ENCODE measurements at places on chromosomes 1 and 21.

DNA sequence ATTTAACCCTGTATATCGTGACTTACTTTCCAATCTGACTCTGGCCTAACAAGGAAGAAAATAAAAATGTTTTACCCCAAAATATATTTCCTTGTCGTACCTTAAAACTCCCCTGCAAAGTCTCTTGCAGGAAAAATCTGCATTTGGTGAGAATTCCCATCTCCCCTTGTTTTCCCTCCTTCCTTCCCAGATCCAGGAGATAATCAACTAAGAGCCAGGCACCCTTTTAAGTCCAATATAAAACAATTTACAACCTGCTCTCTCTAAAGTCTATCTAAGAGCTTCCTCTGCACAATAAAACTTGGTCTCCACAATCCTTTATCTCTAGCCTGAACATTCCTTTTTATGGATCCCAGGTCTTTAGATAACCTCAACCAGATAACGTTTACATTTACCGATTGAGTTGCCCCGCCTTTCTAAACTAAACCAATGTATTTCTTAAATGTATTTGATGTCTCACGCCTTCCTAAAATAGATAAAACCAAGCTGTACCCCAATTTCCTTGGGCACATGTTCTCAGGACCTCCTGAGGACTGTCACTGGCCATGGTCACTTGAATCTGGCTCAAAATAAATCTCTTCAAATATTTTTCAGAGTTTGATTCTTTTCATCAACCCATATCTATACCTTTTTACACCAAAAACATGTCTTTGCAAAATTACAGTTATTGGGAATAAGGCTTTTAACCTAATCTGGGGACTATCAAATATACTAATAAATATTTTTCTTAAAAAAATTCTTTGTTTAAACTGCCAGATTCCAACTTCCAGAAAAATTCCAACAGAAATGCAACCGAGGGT lies 993 bp downstream of the DDX59 start:
- no peak for DNase-seq
- peak overlapping the region; percentile 53 for H3K27ac ChIP-seq
- peaks cover 38% of the 10 kb centered on the region for H3K4me1 ChIP-seq
- peaks cover 33% of the 10 kb centered on the region for H3K36me3 ChIP-seq
- no peaks in the 10 kb centered on the region for H3K27me3 ChIP-seq

- H3K4me1 ChIP-seq = no peaks in the 10 kb centered on the region
- no peaks in the 10 kb centered on the region for H3K27me3 ChIP-seq
- peaks cover 7% of the 10 kb centered on the region for H3K36me3 ChIP-seq
Measured at GRCh38 chr1:59738591-59739015, 76.1 kb upstream of the HOOK1 start.

DNA sequence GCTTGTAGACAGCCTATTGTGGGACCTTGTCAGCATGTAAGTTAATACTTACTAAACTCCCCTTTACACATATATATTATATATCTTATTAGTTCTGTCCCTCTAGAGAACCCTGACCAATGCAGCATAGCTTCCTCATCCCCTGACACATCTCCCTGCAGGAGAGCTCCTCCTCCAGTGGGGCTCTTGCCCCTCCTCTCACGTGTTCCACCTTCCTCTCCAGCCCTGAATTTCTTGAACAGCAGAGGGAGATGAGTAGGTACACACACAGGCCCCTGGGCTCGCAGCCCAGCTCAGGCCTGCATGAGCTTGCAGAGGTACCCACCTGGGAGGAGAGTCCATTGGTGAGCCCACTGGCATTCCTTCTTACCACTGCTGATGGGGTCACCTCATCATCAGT lies 27.3 kb upstream of the GOLT1A start:
- H3K27ac ChIP-seq = no peak overlapping the region
- peaks cover 3% of the 10 kb centered on the region for H3K27me3 ChIP-seq
- no peaks in the 10 kb centered on the region for H3K4me1 ChIP-seq
- DNase-seq = no peak
- H3K36me3 ChIP-seq = no peaks in the 10 kb centered on the region

- H3K4me3 ChIP-seq = no peak overlapping the region
- DNase-seq = no peak
- no peaks in the 10 kb centered on the region for H3K36me3 ChIP-seq
Measured at GRCh38 chr1:29420202-29420601, 183.9 kb downstream of the PTPRU start.
